ENCODE measurements at places on chromosomes 4 and X.

DNA sequence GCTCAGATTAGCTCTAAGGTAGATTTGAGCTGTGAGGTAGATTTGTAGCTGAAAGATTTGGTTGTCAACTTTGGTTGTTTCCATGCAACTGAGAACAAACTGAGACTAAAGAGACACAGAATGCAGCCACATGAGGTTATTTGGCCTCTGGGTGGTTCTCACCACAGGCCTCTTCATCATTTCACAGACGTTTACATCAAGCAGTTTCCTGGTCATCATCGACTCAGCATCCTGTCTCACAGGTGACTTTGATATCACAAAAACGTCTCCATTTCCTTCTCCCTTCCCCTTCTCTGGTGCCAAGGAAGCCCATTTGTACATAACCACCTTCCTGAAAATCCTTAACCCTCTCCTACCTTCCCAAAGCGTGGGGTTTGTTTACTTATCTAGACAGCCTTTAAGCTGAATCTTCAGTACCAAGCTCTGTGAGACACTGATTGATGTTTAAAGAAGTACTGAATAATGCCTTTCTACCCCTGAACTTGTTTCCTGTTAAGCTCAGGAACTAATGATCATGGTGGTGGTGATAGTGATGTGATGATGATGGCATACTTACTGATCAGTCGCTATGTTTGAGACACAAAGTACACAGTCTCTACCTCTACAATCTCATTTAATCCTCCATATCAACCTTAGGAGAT is 81.9 kb downstream of the FAM114A1 start:
- DNase-seq, result peak; percentile 2

DNA sequence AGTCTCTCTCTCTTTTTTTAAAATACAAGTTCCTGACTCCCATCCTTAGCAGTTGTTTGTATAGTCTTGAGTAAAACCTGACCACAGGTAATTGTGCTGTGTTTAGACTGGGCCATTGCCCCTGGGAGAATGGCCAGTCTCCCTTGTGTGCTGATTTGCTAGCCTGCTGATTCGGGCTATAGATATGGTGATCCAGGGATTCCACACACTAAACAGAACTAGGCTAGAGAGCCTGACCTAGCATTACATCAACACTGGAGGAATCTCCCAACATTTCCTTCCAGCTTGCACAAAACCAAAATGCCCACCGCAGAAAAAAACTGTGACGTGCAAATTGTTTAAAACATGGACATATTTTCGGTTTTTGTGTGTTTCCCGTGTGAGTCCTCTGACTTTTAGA is 5.1 kb downstream of the UPRT start:
- no peak for DNase-seq

GRCh38 chr4:147110473-147111367 is 165.1 kb upstream of the TTC29 start:
- DNase-seq, result no peak

DNA sequence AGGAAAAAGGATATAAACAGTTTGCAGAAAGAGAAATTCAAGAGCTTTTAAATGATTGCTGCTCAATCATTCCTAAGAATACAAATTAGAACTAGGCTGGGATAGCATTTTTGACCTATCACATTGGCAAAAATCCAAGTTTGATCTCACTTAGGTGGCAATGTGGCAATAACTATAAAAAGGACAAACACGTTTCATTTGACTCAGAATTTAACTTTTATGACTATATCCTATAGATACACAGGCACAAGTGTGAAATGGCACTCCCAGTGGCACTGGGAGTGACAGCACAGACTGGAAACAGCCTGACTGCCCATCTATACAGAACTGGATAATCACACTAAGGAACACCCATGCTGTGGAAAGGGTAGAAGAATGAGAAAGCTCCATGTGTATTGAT is 11.1 kb downstream of the CENPU start:
- DNase-seq, result no peak

DNA sequence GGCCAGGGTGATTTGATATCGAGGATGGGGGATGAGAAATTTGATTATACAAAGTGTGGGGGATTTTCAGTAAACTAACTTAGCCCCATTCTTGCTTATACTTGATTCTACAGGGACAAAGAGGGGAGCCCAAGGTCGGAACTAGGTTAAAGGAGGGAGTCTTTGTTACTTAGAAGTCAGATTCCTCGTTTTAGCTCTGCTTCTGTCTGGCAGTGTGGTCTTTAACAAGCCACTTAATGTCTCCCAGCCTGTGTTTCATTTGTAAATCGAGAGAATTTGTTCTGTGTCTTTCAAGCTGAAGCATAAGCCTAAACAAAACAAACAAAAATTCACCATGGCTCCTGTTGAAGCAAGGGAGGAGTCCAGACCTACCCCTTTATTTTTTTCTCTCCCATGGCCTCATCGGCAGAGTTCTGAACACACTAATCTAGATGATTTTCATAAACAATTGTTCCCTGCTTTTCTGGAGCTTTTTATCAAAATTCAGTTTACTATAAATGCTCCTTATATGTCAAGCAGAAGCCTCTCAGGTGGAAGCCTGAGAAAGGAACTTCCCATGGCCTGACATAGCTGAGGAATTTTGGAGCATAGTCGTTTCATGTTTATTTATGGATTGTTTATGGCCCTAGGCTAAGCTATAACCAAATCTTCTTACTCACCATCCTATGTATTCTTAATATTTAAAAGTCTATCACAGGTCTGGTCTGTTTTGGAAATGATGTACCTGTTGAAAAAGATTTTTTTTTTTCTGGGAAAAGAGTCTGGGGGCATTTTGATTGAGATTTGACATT is 62.6 kb upstream of the SYTL5 start:
- DNase-seq, result no peak

GRCh38 chr4:5927747-5928146 is 34.9 kb upstream of the CRMP1 start:
- DNase-seq, result no peak

GRCh38 chr4:81796790-81797528 is 325.3 kb upstream of the RASGEF1B start:
- no peak for DNase-seq

- DNase-seq, result no peak
Observed at GRCh38 chr4:76854858-76855257, 43.1 kb downstream of the SOWAHB start.

GRCh38 chrX:97211070-97211469 is 327.4 kb downstream of the RPA4 start:
- DNase-seq, result no peak

GRCh38 chrX:149497626-149498025 is 7.5 kb downstream of the IDS start:
- no peak for DNase-seq
